ENCODE measurements at places on chromosomes 13 and 19.

DNA sequence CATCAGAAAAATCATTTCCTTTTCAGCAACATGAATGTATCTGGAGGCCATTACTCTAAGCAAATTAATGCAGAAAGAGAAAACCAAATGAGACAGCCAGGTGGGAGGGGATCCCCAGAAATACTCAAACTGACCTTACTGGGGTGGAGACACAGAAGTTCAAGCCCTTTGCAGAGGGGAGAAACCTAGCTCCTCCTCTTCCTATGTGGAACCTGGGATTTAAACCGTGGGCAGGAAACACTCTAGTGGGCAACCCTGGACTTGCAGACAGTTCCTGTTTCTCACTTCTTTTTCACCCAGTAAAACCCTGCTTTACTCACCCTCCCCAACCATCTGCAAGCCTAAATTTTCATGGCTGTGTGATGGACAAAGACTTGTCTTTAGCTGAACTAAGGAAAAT is 61.3 kb downstream of the SLITRK6 start:
- DNase-seq: no peak

DNA sequence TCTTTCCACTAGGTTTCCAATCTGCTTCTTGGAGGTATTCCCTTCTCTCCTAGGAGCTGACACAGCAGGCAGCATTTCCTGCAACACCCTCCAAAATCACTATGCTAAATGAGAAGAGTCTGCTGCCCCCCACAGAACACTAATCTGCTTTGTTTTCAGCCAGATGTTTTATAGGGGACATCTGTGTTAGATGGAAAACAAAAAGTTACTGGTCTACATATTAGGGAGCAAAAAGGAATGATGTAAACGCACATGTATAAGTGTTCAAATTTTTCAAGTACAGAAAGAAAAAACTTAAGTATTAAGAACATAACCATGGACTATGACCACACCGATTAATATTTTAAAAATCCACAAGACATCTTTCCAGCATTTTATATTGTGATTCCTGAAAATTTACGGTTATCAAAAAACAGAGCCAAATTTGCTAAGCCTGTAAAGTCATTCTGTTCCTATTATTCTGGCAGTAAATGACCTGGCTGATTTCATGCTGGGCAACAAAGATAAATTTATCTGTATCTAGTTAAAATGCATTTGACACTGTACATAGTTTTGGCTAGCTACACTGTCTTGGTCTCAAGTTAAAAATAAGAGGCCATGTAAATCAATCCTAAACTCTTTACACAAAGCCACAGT is 63.3 kb downstream of the DCLK1 start:
- DNase-seq: no peak

DNA sequence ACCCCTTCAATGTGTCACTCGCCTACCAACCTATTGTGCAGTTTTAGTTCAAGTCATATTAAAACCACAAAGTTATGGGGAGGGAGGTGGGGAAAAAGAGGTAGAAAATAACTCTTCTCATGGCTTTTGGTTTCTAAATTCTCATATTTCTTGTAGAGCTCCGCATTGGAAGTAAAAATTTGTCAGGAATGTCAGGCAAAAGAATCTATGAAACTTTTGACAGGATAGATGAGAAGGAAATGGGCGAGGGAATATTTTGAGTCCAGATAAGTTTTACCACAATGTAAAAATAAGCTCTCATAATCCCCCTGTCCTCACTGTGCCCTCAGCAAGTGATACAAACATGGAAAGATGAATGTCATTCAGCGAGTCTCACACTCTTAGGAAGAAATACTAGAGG is 270.4 kb downstream of the DLEU7 start:
- DNase-seq: no peak

- DNase-seq: peak; percentile 56
Observed at GRCh38 chr19:47863514-47863936, 4.5 kb downstream of the TPRX2 start.

DNA sequence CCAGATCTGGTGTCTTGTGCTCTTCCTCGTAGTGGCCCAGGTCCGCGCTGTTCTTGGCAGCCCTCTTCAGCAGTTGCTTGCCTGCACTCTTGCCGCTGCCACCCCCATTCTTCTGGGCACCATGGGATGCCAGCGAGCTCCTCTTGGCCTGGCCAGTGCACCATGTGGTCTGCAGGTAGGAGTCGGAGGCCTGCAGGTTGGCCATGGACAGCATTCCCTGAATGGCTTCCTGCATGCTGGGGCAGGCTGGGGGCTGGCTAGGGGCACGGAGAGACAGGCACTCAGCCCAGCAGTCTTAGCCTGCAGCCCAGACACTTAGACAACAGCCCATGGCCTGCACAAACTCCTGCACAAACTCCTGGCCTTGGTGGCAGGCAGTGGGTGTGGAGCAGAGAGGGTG is 234.9 kb downstream of the TUBA3C start:
- no peak for DNase-seq

GRCh38 chr13:40350283-40350992 is 316.0 kb downstream of the FOXO1 start:
- no peak for DNase-seq

DNA sequence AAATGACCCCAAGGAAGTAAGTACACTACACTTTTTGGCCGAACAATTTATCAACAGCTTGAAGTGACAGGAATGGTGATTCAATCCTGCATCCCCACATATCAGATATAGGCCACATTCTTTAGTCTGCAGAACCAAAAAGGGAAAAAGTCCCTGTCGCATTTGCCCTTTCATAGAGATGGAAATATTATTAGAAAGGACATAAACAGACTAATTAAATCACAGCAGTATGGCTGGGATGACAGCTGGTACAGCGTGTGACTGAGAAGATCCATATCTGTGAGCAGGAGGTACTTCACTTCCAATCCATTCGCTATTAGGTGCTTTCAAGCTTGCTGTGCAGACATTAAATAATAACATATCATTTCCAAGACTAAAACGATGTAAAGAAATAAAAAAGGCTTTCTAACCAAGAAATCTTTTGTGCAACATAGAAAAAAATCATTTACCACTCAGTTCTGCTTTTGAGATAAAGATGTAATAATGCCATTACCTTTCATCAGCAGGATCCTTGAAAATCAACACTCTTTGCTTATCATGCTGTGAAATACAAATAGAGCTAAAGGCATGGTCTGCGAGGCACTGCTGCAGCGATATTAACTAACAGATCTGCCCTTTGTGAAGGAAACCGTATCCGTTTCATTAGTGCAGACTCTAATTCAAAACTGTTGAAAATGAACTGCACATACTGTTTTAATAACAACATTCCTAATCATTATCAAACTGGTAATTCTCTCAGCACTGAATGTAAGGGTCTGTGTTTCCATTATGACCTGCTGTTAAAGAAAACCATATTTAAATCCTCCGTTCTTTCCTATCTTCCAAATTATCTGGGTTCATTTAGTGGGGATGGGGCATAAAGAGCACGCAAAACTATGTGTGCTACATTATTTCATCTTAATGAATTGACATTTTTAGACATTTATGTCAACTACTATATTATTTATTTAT is 245.6 kb downstream of the DACH1 start:
- DNase-seq: no peak

- no peak for DNase-seq
Observed at GRCh38 chr13:98721825-98722510, 30.5 kb downstream of the SLC15A1 start.

GRCh38 chr19:3985643-3986259 is 488 bp upstream of the EEF2 start:
- DNase-seq: no peak

GRCh38 chr19:50514346-50515167 is 844 bp upstream of the ASPDH start:
- no peak for DNase-seq

DNA sequence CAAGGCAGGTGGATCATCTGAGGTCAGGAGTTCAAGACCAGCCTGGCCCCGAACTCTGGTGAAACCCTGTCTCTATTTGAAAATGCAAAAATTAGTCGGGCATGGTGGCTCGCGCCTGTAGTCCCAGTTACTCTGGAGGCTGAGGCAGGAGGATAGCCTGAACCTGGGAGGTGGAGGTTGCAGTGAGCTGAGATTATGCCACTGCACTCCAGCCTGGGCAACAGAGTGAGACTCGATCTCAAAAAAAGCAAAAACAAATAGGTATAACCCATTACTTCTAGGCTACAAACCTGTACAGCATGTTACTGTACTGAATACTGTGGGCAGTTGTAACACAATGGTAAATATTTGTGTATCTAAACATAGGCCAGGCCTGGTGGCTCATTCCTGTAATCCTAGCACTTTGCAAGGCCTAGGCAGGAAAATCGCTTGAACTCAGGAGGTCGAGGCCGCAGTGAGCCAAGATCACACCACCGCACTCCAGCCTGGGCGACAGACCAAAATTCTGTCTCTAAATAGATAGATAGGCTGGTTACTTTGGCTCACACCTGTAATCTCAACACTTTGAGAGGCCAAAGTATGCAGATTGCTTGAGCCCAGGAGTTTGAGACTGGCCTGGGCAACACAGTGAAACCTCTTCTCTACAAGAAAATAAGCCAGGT is 63.5 kb downstream of the MYO9B start:
- no peak for DNase-seq
